SW 1271 (cell line): ENCODE measurements at places on chromosomes 2 and 18.

DNA sequence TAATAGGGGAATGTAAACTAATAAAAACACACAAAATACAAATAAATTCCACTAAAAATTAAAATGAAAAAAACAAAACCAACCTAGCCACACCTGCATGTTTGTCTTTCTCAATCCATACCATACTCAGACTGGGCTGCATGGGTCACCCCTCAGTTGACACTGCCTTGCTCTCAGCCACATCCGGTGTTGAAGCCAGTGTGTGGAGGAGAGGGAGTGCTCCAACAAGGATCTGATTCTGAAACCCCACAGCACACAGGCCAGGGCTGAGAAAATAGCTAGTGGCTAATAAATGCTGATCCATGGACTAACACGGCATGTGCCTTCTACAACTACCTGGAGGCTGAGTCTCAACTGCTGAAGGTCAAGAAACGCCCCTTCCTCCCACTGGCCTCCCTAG lies 13.7 kb downstream of the RND3 start:
- no peak for DNase-seq

DNA sequence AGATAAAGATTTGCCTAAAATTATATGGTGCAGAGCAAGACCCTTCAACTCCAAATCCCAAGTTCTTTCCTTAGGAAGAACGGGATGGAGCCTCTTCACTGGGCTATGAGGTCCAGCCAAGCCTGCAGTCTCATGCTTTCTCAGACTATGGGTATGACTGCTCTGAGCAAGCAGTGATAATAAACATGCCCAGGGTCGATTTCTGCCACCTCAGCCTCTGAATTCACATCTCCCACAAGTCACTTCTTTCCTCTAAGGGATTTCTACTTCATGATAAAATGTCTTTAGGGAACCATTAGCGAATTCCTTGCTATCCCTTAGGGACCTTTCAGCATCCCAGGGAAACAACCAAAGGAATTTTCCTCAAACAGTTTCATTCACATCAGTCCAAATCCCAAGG lies 94.8 kb downstream of the GFPT1 start:
- no peak for DNase-seq

DNA sequence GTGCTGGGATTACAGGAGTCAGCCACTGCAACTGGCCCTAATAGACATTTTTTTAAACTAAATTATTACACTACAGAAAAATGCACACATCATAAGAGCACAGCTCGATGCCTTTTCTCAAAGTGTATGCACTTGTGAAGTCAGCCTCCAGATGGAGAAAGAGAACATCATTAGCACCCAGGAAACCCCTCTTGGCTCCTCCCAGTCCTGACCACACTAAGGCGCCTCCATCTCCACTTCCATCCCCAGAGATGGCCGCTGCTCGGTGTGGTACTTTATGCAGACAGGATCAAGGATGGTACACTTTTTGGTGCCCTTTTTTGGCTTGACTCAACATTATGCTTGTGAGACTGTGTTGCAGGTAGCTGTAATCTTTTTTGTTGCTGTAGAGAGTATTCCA lies 34.8 kb downstream of the RRM2 start:
- DNase-seq, result peak; percentile 15

DNA sequence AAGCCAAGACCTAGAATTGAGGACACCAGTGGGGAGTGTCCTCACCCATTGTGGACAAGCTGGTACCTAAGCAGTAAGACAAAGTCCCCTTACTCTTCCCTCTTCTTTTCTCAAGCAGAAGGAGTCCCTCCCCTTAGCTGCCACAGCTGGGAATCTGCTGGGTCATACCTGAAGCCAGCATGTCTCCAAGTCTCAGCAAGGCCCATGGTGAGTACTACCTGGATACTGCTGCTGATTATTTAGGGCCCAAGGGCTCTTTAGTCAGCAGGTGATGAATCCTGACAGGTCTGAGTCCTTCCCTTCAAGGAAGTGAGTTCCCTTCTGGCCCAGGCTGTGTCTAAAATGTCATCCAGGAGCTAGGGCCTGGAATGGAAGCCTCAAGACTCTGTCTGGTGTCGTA lies 198.6 kb upstream of the STK17B start:
- no peak for DNase-seq

- DNase-seq, result no peak
Observed at GRCh38 chr2:128594651-128594910, 275.9 kb upstream of the HS6ST1 start.

DNA sequence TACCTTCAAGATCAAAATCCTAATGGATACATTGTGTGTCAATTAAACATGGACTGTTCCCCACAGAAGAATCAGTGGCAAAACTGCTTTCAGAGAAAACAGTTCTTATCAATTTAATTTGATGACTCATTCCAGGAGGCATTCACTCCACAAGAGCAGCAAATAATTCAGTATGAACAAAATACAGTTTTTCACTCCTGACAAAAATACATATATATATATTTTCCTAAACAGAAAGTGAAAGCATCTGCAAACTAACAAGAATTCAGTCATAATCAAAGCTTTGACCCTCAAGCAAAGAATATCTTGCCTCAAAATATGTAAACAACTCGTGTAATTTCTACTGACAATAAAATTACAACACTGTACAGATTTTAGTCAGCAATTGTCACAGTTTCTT lies 685.1 kb upstream of the SLC8A1 start:
- no peak for DNase-seq
